ENCODE measurements at places on chromosomes 1 and 21.

DNA sequence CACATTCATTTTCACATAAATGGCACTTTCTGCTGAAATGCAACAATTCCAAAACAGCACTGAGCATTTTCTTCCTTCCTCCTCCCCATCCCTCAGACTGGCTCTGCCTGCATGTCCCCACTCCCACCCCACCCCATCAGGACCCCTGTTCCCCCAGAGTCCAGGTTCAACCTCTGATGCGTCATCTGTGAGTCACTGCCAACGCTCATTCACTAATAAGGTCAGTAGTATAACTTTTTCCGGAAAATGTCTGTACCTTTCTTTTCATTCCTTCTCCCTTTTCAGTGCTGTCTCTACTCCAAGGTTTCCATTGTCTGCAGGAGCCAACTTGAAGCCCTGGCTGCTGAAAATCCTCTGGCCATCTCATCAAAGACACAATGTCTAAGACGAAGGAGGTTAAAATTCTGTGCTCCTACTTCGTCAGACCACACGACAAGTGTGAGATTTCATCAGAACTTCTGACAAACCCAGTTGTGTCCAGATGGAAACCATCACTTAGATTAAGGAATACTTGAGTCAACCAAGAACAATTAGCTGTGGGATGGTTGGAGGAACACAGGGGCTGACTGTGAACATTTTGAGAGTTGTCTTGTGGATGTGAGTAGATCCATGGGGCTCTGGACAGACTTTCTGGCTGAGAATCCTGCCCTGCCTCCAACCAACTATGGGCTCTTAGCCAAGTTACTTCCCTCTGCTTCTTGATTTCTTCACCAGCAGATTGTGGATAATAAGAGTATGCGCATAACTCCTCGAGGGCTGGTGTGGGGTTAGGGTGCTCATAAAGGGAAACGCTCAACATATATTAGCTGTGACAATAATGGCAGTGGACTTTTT, 35.6 kb upstream of the UTS2 start:
- DNase-seq, result peak; percentile 12

DNA sequence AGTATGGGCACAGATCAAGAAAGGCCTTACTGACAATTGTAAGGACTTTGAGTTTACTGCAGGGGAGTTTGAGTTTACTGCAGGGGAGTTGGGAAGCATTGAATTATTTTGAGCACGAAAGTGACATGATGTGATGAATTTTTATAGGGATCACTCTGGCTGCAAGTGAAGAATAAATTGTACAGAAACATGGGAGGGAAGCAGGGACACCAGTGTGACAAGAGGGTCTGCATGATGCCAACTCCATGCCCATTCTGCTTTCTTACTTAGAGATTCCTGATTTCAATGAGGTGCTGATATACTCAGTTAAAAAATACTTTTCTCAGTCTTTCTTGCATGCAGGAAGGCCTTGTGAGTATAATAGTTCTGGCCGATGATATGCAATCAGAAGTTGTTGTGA, 234.4 kb downstream of the CENPF start:
- DNase-seq, result no peak

GRCh38 chr1:155110381-155110780, 17.3 kb upstream of the EFNA1 start:
- no peak for DNase-seq

- peak; percentile 80 for DNase-seq
These were observed 12.5 kb downstream of the CHML start for GRCh38 chr1:241627453-241628259.

GRCh38 chr1:93814059-93814794, 64.8 kb downstream of the DNTTIP2 start:
- peak; percentile 87 for DNase-seq

DNA sequence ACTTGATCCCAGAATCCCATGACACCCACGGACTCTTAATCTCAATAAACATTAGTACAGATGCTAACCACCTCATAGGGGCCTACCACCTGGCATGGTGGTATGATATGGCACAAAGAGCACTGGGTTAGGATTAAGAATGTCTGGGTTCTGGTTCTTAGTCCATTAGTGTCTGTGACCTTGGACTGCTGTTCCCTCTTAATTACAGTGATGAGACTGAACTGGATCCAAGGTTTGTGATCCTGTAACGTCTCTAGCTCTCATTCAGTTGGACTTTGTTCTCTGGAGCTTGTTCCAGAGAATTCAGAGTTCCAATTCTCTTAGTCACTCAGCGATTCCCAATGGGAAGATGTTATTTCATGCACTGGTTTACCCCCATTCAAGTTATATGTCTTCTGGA, 23.6 kb upstream of the PIGC start:
- no peak for DNase-seq

GRCh38 chr1:45820173-45820572, 16.8 kb downstream of the MAST2 start:
- no peak for DNase-seq

DNA sequence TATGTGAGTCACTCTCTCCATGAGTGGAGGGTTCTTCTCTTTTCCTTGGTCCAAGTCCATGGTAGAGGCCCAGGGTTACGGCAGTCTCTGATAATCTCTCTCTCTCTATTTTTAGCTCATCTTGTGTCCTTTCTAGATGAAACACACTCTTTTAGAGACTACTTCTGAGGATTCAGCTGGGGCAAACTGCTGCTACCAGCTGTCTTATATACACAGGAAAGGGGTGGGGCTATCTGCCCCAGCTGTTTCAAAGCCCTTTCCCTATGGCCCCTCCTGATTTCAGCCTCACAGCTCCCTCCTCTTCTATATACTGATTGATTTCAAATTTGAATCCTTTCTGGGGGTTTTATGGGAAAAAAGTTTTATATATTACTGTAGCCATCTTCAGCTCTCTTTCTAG, 324.8 kb downstream of the RWDD3 start:
- no peak for DNase-seq

DNA sequence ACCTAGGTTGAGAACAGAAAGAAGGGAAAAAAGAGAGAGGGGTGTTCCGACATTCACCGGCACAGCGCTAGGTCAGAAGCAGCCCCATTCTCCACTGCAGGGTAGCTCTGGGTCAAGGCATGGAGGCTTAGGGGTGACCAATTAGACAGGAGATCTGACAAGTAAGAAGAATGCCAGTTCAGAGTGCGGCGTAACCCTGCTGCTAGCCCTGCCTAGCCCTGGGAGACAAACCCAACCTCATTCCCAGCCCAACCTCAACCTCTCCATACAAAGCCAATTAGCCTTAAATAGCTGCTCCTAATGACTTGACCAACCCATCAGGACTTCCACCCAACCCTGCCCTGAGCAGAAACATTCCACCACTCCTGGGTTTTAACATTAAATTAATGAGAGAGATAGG, 3.4 kb downstream of the PRELP start:
- no peak for DNase-seq

- DNase-seq, result no peak
These were observed 387.6 kb downstream of the CAMTA1 start for GRCh38 chr1:7172804-7173203.

DNA sequence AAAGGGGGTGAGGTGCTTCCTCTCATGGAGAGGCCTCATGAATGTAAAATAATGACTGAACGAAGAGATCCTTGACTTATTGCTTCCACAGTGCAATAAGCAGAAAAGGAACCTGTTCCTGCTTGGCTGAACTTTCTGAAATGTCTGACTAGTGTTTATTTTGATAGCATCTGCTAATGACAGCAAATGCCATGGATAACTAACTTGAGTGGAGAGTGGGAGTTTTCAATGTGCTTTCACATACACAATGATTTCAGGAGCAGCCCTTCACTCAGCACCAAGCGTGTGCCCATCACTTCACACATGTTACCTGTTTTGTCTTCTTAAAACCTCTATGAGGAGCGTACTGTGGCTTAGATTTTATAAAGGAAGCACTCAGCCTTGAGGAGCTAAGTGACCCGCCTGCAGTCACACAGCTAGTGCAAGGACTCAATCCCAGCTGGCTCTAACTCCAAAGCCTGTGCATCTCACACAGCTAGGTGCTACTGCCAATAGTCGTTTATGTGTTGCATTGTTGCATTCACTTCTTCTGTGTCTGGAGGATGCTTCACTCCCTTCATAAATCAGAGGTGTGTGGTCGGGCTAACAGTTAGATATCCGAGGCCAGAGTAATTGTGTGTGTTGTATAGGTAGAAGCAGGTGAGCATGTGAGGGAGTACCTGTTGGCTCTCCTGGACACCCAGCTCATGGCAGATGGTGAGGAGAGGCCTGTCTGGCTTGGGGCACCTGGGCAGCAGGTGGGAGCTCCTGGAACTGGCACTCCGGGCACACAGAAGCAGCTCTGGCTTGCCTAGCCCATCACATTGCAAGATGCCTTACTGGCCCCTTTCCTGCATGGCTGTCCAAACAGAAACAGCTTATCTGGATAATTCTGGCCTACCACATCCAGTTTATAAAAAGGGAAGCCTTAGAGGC, 12.8 kb downstream of the CASQ2 start:
- DNase-seq, result no peak

DNA sequence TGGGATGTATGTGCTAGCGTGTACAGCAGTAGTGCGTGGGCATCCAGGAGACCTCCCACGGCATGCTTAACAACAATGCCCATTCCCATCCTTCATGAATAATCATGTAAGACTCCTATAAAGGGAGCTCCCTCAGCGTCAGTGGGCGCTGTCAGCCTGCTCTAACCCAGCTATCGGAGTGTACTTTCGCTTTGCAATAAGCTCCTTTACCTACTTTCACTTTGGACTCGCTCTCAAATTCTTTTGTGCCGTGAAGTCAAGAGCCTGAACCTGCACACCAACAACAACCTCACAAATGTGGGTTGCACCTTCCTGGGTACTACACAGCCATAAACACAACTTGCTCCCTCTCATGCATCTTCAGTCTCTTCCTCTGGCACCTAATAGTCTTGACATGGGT, 114.8 kb upstream of the PAXBP1 start:
- peak; percentile 20 for DNase-seq

DNA sequence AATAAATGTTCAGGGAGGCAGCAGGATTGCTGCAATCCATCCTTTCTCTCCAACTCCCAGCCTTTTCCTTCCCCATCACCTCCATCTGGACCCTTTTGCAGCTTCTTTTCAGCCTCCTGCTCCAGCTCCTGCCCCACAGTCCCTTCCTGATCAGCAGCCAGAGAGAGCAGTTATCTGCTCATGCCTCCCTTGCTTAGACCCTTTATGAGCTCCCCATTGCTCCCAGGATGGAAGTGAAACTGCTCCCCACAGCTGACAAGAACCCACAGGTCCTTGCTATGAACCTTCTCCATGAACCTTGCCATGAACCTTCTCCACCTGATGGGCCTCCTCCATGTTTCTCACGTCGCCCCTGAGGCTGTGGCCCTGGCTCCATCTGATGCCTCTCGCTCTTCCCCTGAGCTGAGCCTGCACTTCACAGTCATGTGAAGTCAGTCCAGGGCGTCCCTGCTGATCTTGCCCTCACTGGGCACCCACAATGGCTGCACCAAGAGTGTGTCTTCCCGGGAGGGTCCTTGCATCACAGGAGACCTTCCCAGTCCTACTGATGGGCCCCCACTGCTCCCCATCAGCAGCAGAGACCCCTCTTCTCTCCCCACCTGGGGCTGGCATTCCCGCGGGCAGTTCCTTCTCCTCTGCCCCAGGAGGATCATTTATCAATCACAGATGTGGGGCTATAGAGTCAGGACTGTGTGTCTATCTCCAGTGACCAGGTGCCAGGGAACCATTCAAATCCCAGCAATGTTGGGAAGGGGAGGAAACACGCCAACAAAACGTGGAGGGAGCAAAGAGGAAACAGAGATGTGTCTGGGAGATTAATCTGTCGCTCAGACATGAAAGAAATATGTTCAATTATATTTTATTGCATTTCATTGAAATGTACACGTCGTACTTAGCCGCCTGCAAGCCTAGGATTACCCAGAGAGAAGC, 73.1 kb downstream of the MATN1 start:
- DNase-seq, result no peak

GRCh38 chr21:44999972-45000636, 60.3 kb downstream of the SLX9 start:
- no peak for DNase-seq

GRCh38 chr1:191575746-191576145, 582.5 kb upstream of the RGS18 start:
- no peak for DNase-seq

DNA sequence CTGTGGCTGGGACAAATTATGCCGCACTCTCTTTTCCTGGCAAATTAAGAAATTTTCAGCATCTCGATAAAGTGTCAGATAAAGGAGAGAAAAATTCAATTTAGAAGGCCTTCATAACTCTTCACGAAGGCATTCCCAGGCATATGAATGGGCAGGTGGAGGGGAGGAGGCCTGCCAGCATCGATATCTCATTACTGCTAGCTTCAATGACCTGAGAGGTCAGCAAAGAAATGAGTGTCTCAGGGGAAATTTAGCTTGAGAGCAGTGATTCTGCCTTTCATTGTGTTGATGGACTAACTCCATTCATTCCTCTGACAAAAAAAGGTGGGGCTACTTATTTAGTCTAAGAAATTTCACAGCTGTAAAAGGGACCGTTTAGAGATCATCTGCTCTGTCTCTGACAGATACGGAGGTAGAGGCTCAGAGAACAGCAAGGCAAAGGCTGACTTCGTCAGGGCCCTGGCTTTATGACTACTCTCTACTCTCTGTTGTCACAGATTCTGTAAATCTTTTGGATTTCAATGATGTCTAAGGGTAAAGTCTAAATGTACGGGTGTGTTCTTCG, 212.0 kb upstream of the BEND5 start:
- no peak for DNase-seq

DNA sequence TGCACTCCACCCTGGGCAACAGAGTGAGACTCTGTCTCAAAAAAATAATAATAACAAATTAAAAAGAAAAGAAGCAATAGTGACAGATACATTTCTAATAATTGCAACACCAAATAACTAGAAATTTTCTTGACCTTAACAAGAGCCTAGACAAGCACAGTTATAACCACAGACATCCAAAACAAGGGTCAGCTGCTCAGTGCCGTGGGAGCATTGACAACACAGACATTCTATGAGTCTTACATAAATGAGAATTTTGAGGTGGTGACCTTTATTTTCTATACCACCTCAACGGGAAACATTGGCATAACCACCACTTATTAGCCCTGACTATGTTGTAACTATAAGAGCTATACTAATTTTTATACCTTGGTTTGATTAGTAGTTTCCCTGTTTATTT, 156.1 kb downstream of the NR5A2 start:
- DNase-seq, result peak; percentile 48

GRCh38 chr1:154546264-154547063, 12.0 kb downstream of the UBE2Q1 start:
- DNase-seq, result peak; percentile 59

DNA sequence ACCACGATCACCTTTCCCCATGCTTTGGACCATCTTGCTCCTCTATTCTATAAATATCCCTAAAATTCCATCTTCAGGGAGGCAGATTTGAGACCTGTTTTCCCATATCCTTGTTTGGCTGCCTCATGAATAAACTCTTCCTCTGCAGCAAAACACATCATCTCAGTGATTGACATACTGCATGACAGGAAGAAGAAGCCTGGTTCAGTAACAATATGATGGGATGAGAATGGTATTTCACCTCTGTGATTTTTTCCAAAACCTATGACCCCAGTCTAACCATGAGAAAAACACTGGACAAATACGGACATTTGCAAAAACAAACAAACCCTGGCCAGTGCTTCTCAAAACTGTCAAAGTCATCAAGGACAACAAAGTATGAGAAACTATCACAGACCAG, 53.8 kb upstream of the ZSWIM5 start:
- DNase-seq, result peak; percentile 20

Measured in fibroblast of villous mesenchyme (primary cell).